ENCODE measurements at places on chromosomes 1 and 21. TPM values are rescaled to one million over a fixed set of nuclear protein-coding genes. Genes with fewer than 3 reads are reported as not detected.

The LAX1 gene
- total RNA-seq, result not detected

The OR6N1 gene
- not detected for total RNA-seq

The WDTC1 gene
- total RNA-seq, result 17.8 TPM

The OSCP1 gene
- total RNA-seq, result 7.8 TPM

The FAM72B gene
- total RNA-seq, result 48.4 TPM

The DISP3 gene
- 2.0 TPM for total RNA-seq

The TRIM17 gene
- total RNA-seq, result 5.0 TPM

The DCDC2B gene
- total RNA-seq, result not detected

The IVL gene
- not detected for total RNA-seq

GRCh38 chr1:43449708-43450069 is 4.0 kb downstream of the HYI start:
- DNase-seq, result no peak

DNA sequence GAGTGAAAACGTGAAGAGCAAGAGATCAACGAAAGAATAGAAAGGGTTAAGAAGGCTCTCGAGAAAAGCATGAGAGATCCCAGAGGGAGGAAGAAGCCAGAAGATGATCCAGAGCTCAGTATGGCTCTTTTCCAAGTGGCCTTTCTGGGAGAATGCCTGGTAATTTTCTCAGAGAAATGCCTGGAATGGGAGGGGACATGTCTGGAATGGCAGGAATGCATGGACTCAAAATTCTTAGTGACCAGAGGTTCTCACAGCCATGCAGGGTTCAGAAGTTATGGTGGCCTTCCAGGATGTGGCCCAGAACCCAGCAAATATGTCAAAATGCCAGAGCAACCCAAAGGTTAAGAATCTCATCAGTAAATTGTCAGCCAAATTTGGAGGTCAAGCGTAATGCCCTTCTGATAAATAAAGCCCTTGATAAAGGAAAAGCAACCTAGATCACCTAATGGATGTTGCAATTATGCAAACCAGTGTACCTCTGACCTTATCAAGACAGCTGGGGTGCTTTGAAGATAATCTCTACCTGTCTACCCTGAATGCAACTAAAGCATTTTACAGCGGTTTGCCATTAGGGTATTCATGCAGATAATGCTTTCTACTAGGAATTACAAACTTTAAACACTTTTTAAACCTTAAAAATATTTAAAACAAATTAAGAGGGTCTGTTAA is 53.1 kb downstream of the NBPF6 start:
- DNase-seq, result peak; percentile 12

DNA sequence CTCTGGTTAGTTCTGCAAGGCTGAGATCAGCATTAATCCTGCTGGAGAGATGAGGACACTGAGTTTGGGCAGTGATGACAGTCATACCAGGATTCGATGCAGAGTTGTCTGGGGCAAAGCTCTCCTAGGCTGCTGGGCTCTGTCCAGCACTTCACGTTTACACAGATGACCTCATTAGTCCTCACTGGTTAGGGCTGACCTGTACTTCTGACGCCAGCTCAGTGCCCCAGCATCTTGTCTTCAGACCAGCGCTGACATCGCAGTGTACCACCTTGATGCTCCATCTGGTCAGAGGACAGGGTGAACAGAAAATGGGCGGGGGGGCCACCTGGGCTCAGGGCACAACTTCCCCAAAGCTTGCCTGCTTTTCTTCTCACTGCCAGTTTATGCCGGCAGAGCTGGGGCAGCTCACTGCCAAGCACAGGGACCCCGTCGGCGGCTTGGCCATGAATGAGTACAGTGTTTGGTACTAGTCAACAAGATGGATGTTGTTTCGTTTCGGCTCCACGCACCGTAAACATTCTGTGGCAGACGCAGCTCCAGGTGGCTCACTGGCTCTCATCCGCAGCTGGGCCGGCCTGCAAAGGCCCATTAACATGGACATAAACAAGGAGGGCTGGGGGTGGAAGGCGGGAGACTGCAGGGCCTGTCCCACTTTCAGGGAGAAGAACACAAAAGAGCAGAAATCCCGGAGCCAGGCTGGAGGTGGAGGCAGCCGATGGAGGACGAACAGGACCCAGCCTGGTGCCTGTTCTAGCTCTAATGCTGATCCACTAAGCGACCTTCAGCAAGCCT is 118.7 kb downstream of the GLIS1 start:
- no peak for DNase-seq

DNA sequence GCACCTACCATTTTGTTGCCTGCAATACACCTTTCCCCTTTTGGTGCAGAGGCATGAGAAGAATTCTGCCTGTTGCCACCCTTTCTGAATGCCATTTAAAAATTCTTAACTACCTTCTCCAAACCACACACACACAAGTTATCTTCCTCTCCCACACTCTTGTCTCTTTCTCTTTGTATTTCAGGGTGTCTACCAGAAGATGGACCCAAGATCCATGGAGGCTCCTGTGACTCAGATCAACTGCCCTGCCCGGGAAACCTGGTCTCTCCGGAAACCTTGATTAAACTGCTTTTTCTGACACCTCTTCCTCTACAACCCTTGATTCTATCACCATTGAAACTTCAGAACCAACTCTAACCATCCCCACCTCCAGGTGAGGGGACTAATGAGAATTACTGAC is 2.4 kb upstream of the TARS2 start:
- DNase-seq, result no peak

DNA sequence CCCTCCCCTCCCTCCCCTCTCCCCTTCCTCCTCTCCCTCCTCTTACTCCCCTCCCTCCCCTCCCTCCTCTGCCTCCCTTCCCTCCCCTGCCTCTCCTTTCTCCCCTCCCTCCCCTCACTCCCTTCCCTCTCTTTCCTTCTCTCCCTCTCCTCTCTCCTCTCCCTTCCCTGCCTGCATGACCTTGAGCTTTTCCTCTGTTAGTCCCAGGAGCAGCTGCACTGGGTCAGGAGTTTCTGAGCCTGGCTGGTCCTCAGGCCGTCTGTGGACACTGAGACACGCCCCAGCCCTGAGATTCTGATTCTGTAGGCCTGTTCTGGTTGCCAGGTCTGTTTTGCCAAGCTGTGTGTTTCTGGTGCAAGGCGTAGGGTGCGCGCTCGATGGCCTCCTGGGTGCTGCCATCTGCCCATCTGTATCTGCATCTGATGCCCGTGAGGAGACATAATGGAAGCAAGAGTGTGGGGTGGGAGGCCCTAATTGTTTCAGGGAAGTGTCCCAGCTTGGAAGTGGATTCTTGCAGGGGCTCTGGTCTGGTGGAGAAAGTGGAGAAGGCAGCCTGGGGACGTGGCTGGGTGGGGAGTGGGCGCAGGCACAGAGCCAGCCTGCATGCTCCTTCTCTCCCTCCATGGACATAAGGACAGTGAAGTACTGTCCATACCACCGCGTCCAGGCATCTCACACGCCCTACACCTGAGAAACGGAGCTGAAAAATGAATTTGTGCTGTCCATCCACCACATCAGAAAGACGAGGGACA is 97.2 kb downstream of the WDR4 start:
- no peak for DNase-seq

GRCh38 chr1:181131255-181131941 is 42.9 kb downstream of the IER5 start:
- DNase-seq, result no peak

- DNase-seq, result no peak
Observed at GRCh38 chr1:52125736-52126359, 16.0 kb upstream of the ZFYVE9 start.

DNA sequence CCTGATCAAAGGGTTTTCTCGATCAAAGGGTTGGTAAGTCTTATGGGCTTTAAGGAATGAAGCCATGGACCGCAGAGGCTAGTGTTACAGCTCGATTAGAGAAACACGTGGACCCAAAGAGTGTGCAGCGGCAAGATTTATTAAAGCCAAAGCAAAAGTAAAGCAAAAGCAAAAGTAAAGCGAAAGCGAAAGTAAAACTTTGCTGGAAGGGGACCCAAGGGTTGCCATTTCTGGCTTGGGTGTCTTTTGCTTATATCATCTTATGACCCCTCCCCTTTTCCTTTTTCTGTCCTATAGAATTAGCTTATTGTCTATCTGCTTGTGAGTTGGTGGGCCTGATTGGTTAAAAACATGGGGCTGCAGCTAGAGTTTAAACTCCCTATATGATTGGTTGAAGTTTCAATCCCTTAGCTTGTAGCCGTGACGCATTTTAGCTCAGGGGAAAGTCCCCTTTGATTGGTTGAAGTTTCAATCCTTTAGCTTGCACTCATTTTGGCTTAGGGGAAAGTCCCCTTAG is 957.0 kb downstream of the AMY1C start:
- no peak for DNase-seq

- no peak for DNase-seq
Observed at GRCh38 chr1:150902751-150903150, 15.8 kb downstream of the CTXND2 start.

GRCh38 chr1:61173118-61173517 is 90.8 kb downstream of the NFIA start:
- DNase-seq, result no peak

DNA sequence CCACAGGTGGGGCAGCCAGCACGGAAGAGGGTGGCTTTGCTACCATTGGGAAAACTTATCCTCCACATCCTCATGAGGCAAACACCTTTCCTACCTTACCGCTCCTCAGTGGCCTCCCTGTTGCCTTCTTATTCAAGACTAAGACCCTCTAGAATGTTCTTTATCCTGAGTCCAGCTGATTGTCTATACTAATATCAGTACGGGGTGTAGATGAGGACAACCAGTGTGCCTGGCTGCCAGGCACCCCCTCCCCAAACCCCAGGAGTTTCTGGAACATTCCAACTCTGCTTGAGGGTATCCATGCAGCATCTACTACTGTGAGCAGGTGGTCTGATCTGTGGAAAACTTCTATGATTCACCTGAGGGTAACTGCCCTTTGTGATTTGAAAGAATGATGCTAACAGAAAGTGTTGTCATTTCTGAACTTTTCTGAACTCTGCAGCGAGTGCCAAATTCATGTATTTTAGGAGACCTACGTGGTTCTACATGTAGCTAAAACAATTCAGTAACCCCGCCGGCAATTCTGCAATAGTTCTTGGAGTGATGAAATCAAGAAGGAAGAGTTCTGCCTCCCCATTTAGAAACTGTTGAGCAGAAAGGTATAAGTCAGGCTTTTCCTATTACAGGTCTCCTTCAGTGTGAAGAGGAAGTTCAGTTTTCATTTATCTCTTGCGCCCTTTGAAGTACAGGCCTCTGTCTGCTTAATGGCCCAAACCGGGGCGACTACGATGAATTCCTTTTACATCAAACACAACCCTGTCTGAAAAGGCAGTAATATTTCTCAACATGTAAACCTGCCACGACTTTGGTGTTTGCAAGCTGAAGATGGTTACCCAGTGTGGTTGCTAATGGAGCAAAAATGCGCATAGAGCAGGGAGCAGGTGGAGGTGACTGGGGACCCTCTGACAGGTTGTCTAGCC is 80.4 kb downstream of the RUNX1 start:
- no peak for DNase-seq

- DNase-seq, result peak; percentile 37
Observed at GRCh38 chr1:206842854-206843253, 22.6 kb upstream of the IL20 start.

DNA sequence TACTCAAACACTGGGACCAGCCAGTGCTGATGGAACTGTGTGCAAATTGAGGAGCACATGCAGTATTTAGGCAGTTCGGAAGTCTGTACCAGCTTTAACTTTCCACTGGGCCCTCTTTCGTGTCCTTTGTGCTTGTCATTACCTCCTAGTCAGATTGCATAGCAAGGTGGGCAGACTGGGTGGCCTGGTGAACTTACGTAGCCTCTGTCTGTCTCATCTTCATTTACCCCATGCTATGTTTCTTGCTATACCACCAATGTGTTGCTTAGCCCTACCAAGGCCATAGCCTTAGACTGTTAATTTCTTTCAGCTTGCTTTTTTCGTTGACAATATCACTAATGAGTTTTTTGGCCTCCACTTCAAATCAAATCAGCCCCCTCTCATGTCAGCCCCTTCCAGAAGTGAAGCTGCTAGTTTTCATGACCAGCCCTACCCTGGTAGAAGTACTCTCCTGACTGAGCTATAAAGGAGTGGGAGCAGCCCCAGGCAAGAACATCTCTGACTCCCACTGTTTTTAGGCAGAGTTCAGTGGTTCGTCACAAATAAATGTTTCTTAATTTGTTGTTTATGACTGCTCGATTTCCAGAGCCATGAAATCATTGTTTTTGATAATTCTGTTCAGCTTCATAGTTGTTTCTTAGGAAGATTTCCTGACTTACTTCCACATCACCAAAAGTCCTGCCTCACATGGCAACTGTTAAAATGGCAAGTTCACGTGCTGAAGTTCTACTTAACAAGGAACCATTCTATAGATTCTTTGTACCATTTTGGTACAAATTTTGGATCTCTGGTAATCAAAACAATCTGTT is 19.3 kb downstream of the PRKACB start:
- DNase-seq, result no peak

- DNase-seq, result no peak
Observed at GRCh38 chr1:30815556-30815955, 58.0 kb upstream of the LAPTM5 start.

DNA sequence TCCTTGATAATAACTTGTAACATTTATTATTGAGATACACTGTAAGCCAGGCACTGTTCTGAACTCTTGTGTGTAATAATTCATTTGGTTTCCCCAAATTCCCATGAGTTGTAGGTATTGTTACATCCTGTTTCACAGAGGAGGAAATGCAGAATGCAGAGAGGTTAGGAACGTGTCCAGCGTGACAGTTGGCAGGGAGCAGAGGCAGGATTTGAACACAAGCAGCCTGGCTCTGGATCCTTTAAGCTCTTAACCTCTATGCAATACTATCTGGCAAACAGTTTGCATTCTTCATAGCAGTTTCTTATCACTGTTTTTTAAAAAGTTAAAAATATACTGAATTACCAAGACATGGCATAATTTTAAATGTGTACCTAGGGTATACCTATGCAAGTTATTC is 30.5 kb downstream of the EEIG2 start:
- DNase-seq, result no peak

DNA sequence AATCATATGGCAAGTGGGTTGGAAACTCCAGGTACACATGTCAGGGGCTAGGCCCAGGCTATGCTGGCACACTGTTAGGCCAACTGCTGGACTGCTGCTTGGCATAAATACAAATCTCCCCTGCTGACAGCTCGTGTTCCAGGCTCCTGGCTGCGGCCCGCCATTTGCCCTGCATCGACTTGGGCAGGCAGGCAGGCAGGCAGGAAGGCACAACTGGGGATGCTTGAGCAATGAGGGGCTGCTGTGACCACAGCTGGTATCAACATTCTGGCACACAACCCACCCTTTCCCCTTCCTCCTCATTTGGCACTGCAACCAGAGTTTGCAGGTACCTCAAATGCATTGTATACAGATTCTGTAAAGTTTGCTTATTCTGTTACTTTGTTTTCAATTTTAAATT is 53.2 kb downstream of the SAMSN1 start:
- DNase-seq, result no peak

DNA sequence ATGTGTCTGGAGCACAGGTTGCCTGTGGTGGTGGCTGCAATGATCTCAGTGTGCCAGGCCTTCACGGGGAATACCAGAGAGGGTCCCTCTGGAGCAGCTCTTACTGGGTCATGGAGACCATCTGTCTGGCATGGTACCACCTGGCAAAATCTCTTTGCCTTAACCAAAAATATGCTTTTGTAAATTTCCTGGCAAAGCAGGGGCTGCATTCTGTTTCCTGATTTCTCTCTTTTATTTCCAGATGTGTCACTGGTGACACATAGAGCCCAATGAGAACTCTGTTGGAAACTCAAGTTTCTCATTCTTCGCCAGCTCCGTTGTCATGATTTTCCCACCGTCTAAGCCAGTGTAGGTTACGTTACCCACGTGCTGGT is 136.5 kb downstream of the FGGY start:
- DNase-seq, result no peak

GRCh38 chr1:233673261-233673946 is 59.5 kb downstream of the KCNK1 start:
- no peak for DNase-seq
